ENCODE measurements at places on chromosomes 4 and X. TPM values are rescaled to one million over a fixed set of nuclear protein-coding genes. Genes with fewer than 3 reads are reported as not detected.
A peak's percentile ranks its signal among the peaks of the same experiment; 100 is the strongest.

GRCh38 chr4:89434364-89434988, 126.9 kb upstream of the GPRIN3 start:
- no peak for DNase-seq
- H3K27me3 ChIP-seq: no peaks in the 10 kb centered on the region
- H3K4me3 ChIP-seq: no peak overlapping the region

DNA sequence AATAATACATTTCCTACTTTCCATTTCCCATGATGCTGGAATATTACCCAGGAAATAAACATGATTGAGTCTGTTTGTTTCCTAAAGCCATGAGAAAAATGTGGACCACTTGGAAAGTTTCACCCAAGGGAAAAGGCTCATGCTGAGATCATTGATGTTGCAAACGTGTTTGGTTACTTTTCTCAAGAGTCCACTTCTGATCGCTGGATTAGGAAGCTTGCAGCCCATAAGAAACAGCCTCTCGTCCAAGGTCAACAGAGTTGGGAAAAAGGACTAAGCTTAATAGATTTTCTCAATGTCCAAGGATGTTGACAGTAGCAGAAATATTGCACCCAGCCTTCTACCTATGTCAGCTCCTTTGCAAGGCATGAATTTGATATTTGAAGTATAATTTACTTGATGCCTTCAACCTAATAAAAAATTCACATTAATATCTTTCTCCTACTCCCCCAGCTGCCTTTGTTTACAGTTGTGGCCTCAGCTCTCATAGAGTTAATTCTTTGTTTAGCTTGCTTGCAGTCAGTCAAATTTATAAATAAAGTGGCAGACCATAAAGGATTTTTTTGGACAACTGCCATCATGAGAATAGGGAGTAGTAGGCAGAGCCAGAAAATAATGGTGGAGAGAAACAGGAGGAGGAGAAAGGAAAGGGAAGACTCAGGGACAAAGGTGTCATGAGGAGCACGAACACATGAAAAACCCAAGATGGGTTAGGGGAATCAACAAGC, 65.6 kb upstream of the BLTP1 start:
- no peak overlapping the region for H3K27ac ChIP-seq
- no peaks in the 10 kb centered on the region for H3K27me3 ChIP-seq
- no peaks in the 10 kb centered on the region for H3K4me1 ChIP-seq

GRCh38 chrX:149205081-149205480, 300.0 kb downstream of the IDS start:
- no peak for DNase-seq
- no peaks in the 10 kb centered on the region for H3K36me3 ChIP-seq
- H3K27ac ChIP-seq: no peak overlapping the region
- no peak overlapping the region for H3K4me3 ChIP-seq

DNA sequence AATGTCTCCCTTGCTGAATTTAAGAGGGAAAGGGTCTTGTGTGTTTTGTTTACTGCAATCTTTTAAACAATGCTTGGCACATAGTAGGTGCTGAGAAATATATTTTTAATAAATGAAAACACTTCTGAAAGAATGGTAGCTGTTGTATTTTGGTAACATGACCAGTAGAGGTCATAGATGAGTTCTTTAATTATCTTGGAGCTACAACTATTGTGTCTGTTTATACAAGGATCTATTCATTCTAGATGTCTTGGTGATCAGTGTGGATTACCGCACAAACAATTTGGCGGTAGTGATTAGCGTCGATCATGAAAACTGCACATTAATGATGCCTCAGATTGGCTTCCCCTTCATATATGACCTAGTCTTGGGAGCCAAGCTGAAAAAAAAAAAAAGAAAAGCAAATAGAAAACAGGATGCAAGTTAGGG, 21.4 kb upstream of the SCRG1 start:
- H3K27ac ChIP-seq: no peak overlapping the region
- H3K4me3 ChIP-seq: no peak overlapping the region
- H3K4me1 ChIP-seq: no peaks in the 10 kb centered on the region
- DNase-seq: no peak
- no peaks in the 10 kb centered on the region for H3K36me3 ChIP-seq
- H3K27me3 ChIP-seq: no peaks in the 10 kb centered on the region

DNA sequence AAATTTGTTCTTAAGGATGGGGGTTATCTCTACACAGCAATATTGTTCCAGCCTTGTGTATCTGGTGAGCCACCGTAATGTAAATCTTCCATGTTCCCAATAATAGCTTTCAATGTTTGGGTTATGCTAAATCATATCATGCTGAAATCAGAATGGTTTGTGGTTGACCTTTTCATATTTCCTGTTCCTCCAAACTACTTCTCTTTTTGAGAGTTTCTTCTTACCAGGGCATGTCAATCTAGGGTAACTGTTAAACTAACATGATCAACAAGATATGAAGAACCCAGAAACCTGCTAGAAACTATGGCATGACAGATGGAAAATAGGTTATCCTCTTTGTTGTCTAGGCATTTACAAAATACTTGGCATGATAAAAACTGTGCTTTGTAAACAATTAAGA, 22.0 kb downstream of the TNMD start:
- DNase-seq: no peak
- no peaks in the 10 kb centered on the region for H3K27me3 ChIP-seq
- no peaks in the 10 kb centered on the region for H3K36me3 ChIP-seq
- no peak overlapping the region for H3K27ac ChIP-seq
- H3K4me3 ChIP-seq: no peak overlapping the region
- no peaks in the 10 kb centered on the region for H3K4me1 ChIP-seq

DNA sequence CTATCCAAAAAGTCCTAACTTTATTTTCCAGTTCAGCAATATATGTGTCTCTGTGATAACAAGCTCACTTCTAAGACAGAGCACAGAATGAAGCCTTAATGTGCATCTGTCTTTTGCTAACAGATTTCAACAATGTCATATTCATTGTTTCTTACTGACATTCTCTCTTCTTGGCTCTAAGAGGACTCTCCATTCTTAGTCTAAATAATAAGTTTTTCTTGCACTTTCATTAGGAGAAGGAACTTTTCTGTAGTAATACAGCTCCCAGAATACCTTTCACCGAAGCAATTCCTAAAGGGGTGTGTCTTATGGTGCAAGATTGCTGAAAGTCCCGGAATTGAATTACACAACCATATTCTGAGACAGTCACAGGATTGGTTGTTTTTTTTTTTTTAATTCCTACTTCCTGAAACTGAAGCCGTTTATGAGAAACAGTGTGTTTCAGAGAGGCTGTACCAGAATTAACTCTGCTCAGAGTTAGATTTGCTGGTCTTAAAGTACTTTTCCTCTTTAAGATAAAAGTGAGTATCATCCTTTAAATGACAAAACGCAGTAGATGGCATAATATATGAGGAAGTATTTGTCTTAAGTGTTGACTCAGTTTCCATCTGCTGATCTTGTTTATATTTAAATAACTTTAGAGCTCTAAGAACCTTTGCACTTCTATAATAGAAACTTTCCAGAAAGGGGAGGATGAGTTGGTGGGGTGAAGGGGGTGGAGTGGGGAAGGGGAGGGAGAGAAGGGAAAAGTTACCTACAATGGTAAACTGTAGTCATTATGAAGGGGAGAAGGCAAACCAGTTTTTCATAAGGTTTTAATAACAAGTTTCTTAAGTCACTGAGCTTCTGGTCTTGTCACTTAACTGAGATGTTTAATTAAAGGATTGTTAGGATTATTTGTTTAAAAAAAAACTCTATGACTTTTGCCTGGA, at the start of gene ALPK1:
TSS of gene ALPK1 (plus strand) at position 421 of the 932 bp plus-strand sequence.
- peak within 1 kb of the TSS; percentile 51 for H3K4me3 ChIP-seq
- H3K27me3 ChIP-seq: no peaks in the 10 kb centered on the region
- H3K27ac ChIP-seq: peak within 1 kb of the TSS; percentile 68

Gene C1QTNF7
- 1.2 TPM for total RNA-seq

Gene TREX2
- 0.46 TPM for total RNA-seq

Measured in right lobe of liver (tissue), 6 donors.